Non-pigmented ciliary epithelial cell (primary cell): ENCODE measurements at places on chromosomes 1 and 21.
A peak's percentile ranks its signal among the peaks of the same experiment; 100 is the strongest.

- no peak for DNase-seq
Measured at GRCh38 chr1:27602462-27603308, 1.3 kb downstream of the AHDC1 start.

- DNase-seq, result no peak
Measured at GRCh38 chr1:86176226-86176625, 19.7 kb upstream of the COL24A1 start.

DNA sequence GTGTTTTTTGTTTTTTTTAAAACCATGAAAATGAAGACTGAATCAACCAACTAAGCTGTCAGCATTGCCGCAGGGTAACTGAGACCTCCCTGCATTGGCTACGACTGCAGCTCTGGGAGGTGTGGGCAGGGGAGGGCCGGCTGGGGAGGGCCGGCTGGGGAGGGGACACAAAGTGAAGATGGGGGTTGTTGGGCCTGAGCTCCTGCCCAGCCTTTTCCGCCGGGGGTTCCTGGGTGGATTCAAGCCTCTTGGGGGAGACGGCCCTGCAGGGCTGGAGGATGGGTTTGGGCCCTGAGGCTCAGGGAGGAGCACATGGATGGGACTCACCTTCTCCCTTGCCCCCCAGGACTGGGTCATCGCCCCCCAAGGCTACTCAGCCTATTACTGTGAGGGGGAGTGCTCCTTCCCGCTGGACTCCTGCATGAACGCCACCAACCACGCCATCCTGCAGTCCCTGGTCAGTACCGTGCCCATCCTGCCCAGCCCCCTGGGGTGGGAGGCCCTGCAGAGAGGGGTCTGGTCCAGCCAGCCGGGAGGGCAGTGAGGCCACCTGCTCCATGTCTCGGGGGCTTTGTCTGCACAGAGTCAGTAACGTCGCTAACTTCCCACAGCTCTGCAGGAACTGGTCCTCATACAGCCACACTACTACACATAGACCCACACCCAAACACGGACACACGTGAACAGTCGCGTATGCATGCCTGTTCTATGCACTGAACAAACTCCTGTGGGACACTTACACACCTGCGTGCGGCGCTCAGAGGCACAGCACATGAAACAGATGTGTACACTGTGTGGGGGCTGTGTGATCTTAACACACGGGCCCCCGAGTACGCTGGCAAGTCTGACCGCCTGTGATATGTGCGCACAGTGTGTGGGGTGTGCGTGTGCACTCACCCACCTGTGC is 31.5 kb downstream of the BMP8A start:
- DNase-seq, result no peak

GRCh38 chr21:41431788-41432548 is 5.9 kb downstream of the MX1 start:
- no peak for DNase-seq

GRCh38 chr1:243970077-243970476 is 81.0 kb upstream of the ZBTB18 start:
- no peak for DNase-seq

GRCh38 chr1:73998348-73998959 is 199.5 kb downstream of the LRRIQ3 start:
- peak; percentile 24 for DNase-seq

DNA sequence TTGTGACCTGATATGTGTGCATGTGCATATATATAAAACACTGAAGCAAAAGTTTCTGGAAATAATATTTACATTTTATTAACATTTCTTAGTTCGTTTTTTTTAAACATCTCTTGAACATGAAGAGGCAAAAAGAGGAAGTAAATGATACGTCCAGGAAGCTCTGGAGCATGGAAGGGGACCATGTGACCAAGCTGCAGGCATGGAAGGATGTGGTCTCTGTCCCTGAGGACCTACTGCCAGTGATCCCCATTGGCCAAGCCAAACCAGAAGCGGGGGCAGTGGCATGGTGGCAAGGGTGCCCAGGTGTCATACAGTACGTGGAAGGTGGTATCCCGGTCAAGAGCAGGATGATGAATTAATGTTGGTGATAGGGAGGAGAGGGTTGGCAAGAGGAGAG is 268.3 kb upstream of the PROX1 start:
- DNase-seq, result no peak

DNA sequence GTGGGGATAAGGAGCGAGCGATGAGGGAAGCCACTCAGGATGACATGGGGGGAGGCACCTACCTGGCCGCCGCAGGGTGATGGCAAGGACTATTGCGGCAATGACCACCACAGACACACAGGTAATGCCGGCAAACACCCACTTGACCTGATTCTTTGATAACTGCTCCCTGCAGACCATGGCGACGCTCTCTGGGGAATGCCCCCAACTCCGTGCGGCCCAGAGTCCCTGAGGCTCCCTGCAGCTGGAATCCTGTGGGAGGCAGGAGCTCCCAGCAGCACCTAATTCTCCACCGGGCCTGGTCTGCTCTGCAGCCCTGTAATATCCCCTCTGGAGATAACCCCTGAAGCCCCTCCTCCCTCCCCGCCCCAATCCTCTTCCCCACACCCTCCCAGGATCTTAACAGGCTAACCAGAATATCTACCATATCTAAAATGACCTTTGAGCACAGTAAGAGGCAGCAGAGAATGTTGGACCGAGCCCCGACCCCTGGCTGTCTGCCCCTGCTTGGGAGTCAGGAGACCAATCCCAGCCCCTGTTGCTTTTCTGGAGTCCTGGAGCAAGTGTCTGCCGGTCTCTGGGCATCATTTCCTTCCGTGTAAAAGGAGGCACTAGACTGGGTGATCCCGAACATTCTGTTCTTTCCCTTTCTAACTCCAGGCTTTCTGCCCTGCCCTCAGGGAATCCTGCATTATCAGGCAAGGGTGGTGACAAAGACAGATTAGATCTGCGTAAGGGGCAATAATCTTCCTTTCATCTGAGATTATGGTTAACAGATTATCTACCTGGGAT is at the start of gene FAM151A:
TSS of gene FAM151A (minus strand) at position 310 of the 792 bp plus-strand sequence. CDS start at position 180, 130 bp downstream.
- DNase-seq, result no peak

DNA sequence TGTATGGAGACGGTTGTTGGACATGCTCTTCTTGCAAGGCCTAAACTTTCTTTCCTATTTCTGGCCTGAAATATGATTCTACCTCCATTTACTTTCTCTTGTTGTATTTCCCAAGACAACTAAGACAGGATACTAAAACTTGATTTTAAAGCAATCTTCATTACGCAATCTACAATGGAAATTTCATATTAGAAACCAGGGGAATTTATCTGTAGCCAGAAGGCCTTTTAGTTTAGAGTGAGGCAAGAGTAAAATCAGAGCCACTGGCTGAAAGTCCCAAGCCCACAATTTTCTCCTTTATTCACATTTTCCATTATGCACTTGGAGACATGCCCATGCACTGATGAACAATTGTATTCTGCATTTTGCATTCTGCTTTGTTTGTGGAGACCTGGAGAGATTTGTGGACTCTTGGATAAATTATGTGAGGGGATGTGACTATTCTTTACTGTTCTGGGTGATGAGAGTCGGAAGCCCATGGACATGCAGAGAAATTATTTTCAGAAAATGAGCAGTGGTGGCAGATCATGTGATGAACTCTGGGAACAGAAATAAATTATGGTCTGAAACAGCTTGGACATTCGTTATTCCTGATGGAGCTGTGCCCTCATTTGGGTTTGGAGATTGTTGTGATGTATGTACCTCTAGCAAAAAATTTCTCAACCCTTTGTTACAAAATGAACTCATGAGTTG is 336.8 kb downstream of the SEC16B start:
- DNase-seq, result no peak

- DNase-seq, result no peak
Measured at GRCh38 chr21:34724857-34725195, 56.0 kb downstream of the CLIC6 start.

DNA sequence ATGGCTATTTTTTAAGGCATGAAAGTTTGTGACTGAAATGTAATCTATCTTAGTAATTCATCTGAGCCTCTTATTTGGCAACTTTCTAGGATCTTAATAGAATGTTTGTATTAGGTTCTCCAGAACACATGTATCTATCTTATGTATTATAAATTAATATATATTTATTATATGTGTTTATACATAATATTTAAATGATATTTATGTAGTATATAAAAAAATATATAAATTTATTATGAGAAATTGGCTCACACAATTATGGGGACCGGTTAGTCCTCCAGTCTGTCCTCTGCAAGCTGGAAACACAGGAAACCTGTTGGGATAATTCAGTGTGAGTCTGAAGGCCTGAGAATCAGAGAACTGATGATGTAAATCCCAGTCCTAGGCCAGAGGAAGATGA is 155.7 kb downstream of the AMY1C start:
- no peak for DNase-seq

DNA sequence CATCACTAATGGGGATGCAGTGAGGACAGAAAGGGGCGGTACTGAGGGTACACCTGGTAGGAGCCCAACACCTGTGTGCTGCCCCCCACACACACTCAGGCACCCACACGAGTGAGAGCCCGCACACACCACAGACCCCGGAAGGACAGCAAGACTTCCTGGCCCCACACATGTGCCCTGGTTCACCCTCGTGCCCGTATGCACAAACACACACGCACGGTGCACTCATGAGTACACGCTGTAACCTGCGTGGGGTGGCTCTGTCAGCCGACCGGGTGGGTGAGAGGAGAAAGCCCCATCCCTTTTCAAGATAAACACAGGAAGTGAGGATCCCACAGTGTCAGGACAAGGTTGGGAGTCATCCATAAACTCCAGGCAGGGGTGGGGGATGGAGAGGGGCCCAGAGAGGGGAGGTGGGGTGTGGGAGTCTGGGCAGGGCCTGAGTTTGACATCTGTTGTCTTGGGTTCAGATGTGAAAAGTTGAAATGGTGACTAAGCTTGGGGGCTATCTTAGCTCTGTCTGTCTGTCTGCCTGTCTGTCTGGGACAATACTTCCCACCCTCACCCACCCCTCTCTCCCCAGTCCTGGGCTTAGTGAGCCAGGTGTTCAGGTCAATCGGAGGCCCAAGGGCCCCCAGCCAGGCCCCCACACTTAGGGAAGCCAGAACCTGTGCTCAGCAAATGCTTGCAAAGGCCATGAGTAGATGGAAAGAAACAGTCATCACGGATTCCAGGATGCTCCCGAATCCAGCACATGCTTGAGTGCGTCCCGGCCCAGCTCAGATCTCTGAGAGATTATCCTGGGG is 119.8 kb upstream of the ZBTB40 start:
- no peak for DNase-seq

- DNase-seq, result peak; percentile 5
Measured at GRCh38 chr21:18041012-18041411, 203.6 kb upstream of the CHODL start.

GRCh38 chr21:42721341-42721824 is 68.0 kb downstream of the PDE9A start:
- no peak for DNase-seq

GRCh38 chr1:118773656-118774055 is 214.5 kb downstream of the TBX15 start:
- no peak for DNase-seq

DNA sequence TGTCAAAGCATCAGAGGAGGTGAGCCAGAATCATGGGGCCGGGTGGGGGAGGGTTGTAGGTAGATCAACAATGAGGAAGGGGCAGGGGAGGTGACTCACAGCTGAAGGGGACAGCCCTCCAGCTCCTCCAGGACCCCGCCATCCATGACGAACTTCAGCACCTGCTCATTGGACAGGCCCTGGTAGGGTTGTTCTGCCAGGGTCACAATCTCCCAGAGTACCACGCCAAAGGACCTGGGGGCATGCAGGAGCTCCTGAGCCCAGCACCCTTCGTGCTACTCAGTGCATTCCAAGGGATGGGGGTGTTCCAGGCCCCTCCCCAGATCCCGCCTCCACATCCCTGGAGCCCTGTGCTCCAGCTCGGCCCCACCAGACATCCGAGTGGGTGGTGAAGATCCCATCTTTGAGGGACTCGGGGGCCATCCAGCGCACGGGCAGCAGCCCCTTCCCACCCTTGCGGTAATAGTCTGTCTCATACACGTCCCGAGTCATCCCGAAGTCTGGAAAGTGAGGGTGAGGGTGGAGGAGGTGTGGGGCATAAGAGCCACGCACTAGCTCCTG is 17.5 kb downstream of the INSRR start:
- no peak for DNase-seq

- no peak for DNase-seq
Measured at GRCh38 chr1:93016171-93016570, 54.9 kb upstream of the DIPK1A start.

DNA sequence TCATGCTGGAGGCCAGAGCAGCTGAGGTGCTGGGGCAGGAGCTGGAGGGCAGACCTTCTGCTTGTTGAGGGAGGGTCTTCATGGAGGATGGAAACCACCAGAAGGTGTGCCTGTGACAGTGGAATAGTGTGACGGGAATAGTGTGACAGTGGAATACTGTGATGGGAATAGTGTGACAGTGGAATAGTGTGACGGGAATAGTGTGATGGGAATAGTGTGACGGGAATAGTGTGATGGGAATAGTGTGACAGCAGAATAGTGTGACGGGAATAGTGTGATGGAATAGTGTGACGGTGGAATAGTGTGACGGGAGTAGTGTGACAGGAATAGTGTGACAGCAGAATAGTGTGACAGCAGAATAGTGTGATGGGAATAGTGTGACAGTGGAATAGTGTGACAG is 325.1 kb downstream of the HHAT start:
- no peak for DNase-seq

DNA sequence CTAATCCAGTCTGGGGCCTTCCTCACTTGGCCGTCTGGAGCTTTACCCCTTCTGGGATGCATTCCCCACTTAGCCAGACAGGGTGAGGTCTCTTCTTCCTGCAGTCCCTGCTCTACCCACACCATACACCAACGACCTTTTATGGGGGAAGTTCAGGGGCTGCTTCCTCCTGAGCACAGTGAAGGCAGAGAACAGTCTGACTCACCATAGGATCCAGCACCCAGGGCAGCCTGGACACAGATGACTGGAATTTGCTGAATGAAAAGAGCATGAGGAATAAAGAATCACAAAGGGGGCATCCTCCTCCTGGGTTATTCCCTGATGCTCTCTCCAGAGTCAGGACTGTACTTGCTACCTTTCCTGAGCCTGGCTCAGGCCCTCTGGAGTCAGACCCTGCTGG is 4.6 kb upstream of the FOXE3 start:
- DNase-seq, result no peak

DNA sequence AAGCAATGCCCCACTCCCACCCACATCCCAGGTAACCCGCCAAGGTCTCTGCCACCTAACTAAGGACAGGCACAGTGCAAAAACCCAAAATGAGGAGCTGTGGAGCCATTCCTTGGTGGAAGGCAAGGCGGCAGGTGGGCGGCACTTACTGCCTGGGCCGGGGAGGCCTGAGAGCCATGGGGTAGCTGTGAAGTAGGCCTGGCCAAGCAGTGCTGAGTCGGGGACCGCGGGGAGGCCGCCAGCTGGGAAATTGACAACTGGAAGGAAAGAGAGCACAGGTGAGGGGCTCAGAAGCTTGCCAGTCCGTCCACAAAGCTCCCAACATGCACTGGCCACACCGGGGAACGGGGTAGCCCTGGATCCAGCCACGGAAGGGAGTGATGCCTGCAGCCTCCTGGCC is 85.3 kb downstream of the NPHP4 start:
- no peak for DNase-seq

GRCh38 chr1:213260311-213261075 is 209.5 kb downstream of the RPS6KC1 start:
- no peak for DNase-seq
